ENCODE measurements at places on chromosomes 2 and 18.

DNA sequence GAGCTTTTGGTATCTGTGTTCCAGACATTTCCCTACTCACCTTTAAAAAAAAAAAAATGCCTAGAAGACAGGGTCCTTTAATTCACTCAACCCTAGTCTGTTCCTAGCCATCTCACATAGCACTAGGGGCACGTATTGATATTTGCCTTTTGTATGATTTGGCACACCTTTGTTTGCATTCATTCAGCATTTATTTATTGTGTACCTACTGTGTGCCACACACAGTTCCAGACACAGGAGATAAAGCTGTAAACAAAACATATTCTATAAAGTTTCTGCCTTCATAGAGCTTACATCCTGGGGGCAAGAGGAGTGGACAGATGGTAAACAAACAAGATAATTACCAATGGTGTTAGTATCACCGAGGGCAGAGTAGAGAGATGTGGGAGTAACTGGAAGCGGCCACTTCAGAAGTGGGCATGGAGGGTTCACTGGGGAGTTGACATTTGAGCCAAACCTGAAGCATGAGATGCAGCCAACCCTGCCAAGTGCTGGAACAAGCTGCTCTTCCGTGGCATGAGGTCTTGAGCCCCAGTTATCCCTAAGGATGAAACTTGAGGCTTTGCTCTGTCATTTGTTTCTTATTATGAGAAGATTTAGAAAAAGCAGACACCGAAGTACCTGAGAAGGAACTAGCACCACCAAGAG is 18.2 kb downstream of the MAPRE2 start:
- peaks cover 22% of the 10 kb centered on the region for H3K4me1 ChIP-seq
- no peak overlapping the region for H3K4me3 ChIP-seq
- H3K36me3 ChIP-seq, result no peaks in the 10 kb centered on the region
- no peaks in the 10 kb centered on the region for H3K27me3 ChIP-seq

DNA sequence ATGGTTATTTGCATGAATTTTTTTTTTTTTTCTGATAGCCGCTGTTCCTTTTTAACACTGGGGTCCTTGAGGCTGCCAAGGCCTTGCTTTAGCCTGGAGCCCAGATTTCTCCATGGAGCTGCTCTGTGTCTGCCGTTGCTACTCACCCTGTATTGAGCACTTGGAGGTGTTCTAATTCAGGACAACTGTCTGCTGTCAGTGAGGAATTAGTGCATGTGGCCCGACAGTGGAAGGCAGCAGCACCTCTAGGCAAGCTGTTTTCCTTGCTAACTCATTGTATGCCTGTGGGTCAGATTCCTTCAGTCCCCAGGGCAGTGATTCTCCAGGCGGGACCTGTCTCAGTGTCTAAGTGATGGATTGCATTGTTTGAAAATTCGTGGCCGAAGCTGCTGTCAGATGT is 147.7 kb upstream of the DPP10 start:
- no peaks in the 10 kb centered on the region for H3K4me1 ChIP-seq
- no peaks in the 10 kb centered on the region for H3K27me3 ChIP-seq
- H3K36me3 ChIP-seq, result no peaks in the 10 kb centered on the region
- no peak overlapping the region for H3K27ac ChIP-seq

DNA sequence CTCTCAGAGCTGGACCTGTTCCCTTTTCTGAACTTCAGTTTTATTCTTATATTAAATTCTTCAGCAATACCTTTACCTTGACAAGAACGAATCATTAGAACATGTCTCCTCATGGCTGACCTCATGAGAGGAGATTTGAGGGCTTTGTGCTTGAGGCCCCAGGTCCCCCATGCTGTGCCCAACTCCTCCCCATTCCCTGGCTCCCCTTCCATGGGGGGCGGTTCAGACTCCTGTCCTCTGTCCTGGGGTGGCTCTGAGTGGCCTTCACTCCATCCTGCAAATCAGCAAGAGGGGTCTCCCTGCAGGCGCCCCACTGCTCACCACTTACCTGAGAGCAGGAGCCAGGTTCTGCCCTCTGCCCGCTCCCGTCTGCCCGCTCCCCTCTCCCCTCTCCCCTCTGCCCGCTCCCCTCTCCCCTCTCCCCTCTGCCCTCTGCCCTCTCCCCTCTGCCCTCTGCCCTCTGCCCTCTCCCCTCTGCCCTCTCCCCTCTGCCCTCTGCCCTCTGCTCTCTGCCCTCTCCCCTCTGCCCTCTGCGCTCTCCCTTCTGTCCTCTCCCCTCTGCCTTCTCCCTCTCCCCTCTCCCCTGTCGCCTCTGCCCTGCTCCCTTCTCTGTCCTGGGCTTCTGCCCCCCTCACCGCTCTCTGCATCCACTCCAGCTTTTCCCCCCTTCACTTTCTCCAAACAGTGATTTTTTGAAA is 98.7 kb upstream of the ALKAL2 start:
- H3K36me3 ChIP-seq, result no peaks in the 10 kb centered on the region
- DNase-seq, result no peak
- H3K4me3 ChIP-seq, result no peak overlapping the region
- no peak overlapping the region for H3K27ac ChIP-seq
- no peaks in the 10 kb centered on the region for H3K27me3 ChIP-seq
- no peaks in the 10 kb centered on the region for H3K4me1 ChIP-seq

GRCh38 chr2:65767946-65768345 is 335.5 kb upstream of the SPRED2 start:
- no peaks in the 10 kb centered on the region for H3K36me3 ChIP-seq
- no peak overlapping the region for H3K4me3 ChIP-seq
- no peak overlapping the region for H3K27ac ChIP-seq
- H3K27me3 ChIP-seq, result no peaks in the 10 kb centered on the region
- DNase-seq, result no peak

DNA sequence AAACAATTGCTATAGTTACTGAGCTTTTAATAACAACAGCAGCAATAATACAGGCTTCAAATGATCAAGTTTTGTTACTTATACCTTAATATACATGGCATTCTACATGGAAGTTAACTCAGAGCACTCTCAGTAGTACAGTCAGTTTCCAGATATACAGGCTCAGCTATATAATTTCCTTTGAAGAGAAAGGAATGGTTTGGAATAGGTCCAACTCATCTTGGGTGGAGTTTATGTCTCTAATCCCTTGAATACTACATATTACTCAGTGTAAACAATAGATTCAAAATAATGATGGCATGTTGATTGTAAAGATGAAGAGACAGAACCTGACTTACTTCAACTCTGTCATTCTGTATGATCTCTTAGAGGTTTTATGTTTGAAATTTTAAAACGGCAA is 174.9 kb downstream of the EPHA4 start:
- H3K36me3 ChIP-seq, result no peaks in the 10 kb centered on the region
- no peaks in the 10 kb centered on the region for H3K4me1 ChIP-seq
- no peaks in the 10 kb centered on the region for H3K27me3 ChIP-seq
- H3K4me3 ChIP-seq, result no peak overlapping the region
- no peak for DNase-seq

DNA sequence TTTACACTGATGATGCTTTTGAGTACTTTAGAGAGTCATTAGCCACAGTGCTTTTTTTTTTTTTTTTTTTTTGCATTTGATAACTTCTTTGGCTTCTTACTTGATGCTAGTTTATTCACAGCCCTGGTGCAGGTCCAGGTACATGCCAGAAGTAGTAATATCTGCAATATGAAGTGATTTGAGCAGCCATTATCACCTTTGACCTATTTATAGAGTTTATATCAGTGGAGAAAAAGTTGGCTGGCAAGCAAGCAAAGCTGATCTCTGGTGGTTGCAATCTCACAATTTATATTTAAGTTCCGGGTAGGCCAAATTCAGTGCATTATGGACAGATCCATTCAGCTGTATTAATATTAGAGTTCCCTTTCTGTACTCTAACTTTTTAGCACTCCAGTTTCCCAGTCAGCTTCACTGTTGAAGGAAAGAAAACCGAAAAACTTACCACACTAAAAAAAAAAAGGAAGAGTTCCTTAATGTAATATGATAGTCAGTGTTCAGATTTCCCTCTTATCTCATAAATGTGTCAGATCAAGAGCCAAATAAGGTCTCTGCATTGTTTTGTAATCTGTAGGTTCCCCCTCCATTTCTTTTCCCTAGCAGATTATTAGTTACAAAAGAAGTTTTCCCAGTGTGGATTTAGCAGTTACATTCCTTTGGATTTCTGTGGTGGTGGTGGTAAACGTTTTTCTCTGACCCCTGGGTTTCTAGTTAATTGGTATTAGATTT is 78.6 kb downstream of the HAUS1 start:
- H3K36me3 ChIP-seq, result no peaks in the 10 kb centered on the region
- H3K4me3 ChIP-seq, result no peak overlapping the region
- no peak for DNase-seq
- peak overlapping the region; percentile 60 for H3K27ac ChIP-seq
- peaks cover 13% of the 10 kb centered on the region for H3K4me1 ChIP-seq

DNA sequence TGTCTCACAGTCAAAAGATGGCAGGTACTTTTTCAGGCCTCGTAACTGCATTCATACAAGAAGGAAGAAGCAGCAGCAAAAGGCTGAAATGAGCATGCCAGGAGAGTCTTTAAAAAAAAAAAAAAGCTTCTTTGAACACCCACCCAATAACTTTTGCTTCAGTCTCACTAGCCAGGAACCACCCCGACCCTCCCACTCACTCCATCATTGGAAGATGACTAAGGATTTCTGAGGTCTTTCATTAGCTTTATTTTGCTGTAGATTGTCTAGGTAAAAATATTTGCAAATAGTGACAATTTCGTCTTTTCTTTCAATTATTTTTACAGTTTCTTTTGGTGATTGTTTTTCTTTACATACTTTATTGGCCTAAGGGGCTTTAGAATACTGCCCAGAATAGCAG is 37.9 kb downstream of the RBBP8 start:
- H3K4me1 ChIP-seq, result no peaks in the 10 kb centered on the region
- H3K36me3 ChIP-seq, result no peaks in the 10 kb centered on the region
- no peaks in the 10 kb centered on the region for H3K27me3 ChIP-seq
- DNase-seq, result no peak

DNA sequence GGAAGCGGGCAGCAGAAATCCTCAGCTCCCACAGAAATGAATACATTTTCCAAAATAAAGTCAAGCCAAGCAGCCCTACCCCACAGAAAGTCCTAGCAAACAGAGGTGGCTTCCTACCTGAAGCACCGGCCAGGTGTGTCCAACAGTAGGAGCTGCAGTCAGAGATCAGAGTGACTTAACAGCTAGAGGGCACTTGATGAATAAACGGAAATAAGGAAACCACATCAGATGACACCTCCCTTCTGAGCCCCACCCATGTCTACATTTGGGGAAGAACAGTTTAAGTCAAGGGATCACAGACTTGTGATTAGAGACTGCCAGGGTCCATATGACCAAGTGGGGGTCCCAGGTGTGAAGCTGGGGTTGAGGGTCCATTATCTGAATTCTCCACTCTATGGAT is at the start of gene CXCR1:
CXCR1 (minus strand) TSS at position 172 of the 400 bp plus-strand sequence. CDS start 1,751 bp downstream, outside the sequence.
- peak within 1 kb of the TSS; percentile 10 for H3K4me3 ChIP-seq
- H3K36me3 ChIP-seq, result no peaks in the 10 kb centered on the region
- no peak within 1 kb of the TSS for H3K27ac ChIP-seq
- no peaks in the 10 kb centered on the region for H3K4me1 ChIP-seq
- DNase-seq, result no peak

GRCh38 chr2:127410871-127411652 is 7.2 kb upstream of the PROC start:
- H3K27me3 ChIP-seq, result no peaks in the 10 kb centered on the region
- DNase-seq, result no peak
- H3K4me1 ChIP-seq, result peaks cover 3% of the 10 kb centered on the region

GRCh38 chr2:204971206-204971907 is 426.1 kb downstream of the PARD3B start:
- H3K27me3 ChIP-seq, result no peaks in the 10 kb centered on the region
- DNase-seq, result no peak
- no peak overlapping the region for H3K4me3 ChIP-seq
- no peaks in the 10 kb centered on the region for H3K4me1 ChIP-seq
- H3K36me3 ChIP-seq, result no peaks in the 10 kb centered on the region

DNA sequence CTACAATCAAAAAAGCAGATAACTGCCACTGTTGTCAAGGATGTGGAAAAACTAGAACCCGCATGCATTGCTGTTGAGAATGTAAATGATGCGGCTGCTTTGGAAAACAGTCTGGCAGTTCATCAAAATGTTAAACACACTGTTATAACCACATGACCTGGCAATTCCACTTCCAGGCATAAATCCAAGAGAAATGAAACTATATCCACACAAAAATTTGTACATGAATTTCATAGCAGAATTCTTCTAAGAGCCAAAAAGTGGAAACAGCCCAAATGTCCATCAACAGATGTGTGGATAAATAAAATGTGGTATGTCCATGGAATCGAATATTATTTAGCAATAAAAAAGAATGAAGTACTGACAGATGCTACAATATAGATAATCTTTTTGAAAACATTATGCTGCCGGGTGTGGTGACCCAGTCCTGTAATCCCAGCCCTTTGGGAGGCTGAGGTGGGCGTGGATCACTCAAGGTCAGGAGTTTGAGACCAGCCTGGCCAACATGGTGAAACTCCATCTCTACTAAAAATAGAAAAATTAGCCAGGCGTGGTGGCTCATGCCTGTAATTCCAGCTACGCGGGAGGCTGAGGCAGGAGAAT is 32.0 kb downstream of the ERCC3 start:
- no peak for DNase-seq
- no peaks in the 10 kb centered on the region for H3K4me1 ChIP-seq
- no peaks in the 10 kb centered on the region for H3K27me3 ChIP-seq
- peaks cover 51% of the 10 kb centered on the region for H3K36me3 ChIP-seq

- no peak overlapping the region for H3K4me3 ChIP-seq
- H3K27ac ChIP-seq, result no peak overlapping the region
- DNase-seq, result no peak
- peaks cover 10% of the 10 kb centered on the region for H3K4me1 ChIP-seq
- H3K27me3 ChIP-seq, result no peaks in the 10 kb centered on the region
Measured at GRCh38 chr2:70842401-70842800, 6.8 kb upstream of the CD207 start.

DNA sequence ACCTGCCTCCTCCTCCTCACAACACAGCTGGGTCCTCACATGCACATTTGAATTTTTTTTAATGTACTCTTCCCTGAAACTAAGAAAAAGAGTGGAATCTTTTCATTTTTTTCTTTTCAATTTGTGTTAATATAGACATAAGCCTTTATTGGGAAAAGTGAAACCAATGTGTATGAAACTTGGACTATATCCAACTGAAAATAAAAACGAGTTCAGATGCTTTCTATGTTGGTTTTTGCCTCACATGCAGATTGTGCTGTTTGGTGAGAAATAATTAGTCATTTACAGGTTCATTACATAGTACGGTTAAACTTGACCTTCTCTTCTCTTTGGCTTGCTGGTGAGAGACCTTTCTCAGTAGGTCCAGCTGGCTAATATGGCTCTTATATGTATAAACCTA is 515.2 kb upstream of the FANCL start:
- H3K27me3 ChIP-seq, result no peaks in the 10 kb centered on the region
- no peak overlapping the region for H3K27ac ChIP-seq
- no peak overlapping the region for H3K4me3 ChIP-seq
- DNase-seq, result no peak
- H3K4me1 ChIP-seq, result no peaks in the 10 kb centered on the region

All from heart left ventricle (tissue), 16 donors.